ENCODE measurements at places on chromosomes 2 and 18. TPM values are rescaled to one million over a fixed set of nuclear protein-coding genes. Genes with fewer than 3 reads are reported as not detected.

DNA sequence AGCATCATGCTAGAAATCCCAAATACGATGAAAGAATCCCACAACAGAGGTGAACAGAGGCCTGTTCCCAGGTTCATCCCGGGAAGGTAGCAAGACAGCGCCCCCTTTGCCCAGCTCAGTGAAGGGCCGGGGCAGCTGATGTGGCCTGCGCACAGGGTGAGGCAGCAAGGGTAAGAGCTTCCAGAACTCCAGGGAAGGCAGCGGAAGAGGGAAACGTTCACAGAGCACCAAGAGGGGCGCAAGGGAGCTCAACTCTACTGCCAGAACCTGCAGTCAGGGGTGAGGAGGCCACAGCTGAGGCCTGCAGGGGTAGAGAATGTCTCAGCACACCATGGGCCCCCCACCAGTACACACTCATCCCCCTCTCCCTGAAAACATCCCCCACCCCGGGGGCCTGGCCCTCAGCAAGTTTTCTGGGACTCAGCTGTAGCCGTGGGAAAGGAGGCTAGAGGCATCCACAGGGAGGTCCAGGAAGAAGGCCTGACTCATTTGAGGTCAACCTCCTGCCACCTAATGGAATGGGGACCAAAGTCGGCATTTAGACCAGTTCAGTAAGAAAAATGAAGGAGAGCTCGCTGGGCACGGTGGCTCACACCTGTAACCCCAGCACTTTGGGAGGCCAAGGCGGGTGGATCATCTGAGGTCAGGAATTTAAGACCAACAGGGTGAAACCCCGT, 95.6 kb upstream of the ASAP2 start:
- no peak for DNase-seq

DNA sequence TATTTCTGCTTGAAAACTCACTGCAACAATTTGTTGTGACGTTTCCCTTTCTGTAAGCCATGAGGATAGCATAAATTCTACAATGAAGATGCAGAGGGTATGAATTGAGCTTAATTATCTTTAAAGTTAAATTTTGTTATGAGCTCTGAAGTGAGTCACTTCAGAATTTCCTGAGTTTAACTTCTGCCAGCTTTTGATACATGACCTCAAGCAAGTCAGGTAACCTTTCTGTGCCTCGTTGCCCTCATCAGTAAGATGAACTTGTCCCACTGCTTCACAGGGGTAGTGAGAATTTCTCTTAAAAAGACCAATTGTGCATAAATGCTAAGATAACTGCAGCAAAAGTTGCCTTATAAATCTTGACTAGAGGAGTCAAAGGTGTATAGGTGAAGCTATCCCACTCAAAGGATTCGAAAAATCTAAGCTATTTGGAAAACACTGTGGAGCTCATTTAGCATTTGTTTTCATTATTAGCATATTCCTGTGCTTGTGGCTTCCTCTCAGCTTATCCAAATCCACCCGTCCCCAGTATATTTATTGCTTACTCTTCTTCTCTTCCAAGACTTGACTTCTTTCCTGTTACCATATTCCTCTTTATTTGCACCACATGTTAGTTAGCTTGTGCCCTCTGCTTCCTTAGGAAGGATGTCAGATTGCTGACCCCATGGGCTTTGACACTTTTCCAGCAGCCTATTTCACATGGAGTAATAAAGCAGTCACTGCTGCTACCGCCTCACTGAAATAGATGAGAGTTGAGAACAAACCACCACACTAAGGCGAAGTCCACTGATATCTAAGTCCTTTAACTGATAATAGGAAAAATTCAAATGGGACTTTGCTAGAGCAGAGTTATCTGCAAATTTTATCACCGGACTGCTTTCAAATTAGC, 428.6 kb downstream of the ERBB4 start:
- no peak for DNase-seq

NFE2L2 gene
- 56.6 TPM for total RNA-seq

AOX1 gene
- 0.65 TPM for total RNA-seq

SCYGR4 gene
- not detected for total RNA-seq

IL1RN gene
- 4.6 TPM for total RNA-seq
